Activated CD8-positive, alpha-beta T cell treated with anti-CD3 and anti-CD28 coated beads, Interleukin-2, amount 10 ng/mL, durations not matched to agents 7 days and 5 days (primary cell): ENCODE measurements at places on chromosomes 5 and 9. TPM values are rescaled to one million over a fixed set of nuclear protein-coding genes. Genes with fewer than 3 reads are reported as not detected.

The DPYSL3 gene
- not detected for total RNA-seq

DNA sequence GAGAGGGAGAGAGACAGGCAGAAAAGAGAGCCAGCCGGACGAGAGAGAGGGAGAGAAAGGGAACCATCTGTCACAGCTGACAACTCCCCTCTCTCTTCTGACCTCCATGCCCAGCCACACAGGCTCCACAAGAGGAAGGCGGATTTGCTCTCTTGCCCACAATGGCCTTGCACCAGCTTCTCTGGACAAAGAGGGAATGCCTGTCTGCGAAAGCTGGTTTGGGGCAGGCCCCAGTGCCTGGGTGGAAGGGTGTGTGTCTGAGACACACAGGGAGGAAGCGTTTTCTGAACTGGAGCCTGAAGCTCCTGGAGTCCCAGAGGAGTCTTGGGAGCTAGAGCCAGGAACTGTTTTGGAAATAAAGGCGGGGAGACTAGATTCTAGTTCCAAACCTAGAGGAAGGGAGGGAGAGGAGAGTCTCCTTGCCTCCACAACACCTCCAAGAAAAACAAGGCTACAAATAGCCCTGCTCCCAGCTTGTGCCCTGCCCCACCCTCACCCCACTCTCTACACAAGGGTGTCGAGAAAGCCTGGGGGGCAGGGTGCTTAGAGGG, 12.5 kb downstream of the C1QTNF2 start:
- H3K27me3 ChIP-seq = peaks cover 10% of the 10 kb centered on the region
- no peak overlapping the region for H3K27ac ChIP-seq
- DNase-seq = no peak
- H3K4me3 ChIP-seq = no peak overlapping the region

DNA sequence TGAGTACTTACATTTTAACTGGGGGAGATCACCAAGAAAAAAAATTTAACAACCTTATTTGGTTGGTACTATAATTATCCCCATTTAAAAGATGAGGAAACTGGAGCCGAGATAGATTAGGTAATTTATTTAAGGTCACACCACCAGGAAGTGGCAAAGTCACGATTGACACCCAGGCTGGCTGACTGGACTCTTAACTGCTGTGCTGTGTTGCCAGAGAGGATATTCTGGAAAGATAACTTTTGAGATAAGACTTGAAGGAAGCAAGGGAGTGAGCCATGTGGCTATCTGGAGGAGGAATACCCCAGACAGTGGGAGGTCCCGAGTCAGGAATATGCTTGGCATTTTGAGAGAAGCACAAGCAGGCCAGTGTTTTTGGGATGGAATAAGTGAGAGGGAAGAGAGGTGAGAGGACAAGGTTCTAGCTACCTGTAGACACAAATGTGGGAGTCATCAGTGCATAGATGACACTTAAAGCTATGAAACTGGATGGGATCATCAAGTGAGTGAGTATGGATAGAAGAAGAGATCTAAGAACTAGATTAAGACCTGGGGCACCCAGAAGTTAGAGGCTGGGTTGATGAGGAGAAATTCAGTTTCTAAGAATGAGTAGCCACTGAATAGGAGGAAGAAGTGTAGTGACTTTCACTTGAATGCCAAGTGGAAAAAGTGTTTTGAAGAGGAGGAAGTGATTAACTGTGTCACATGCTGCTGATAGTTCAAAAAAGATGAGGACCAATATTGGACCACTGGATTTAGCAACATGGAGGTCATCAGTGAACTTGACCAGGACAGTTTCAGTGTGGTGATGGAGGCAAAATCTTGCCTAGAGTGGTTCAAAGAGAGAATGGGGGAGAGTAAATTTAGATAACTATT, 25.6 kb downstream of the PDE8B start:
- H3K27ac ChIP-seq = no peak overlapping the region
- H3K27me3 ChIP-seq = peaks cover 22% of the 10 kb centered on the region
- no peaks in the 10 kb centered on the region for H3K4me1 ChIP-seq
- no peak overlapping the region for H3K4me3 ChIP-seq
- no peak for DNase-seq

GRCh38 chr9:109795613-109796012, 15.6 kb downstream of the PALM2AKAP2 start:
- no peaks in the 10 kb centered on the region for H3K4me1 ChIP-seq
- no peaks in the 10 kb centered on the region for H3K36me3 ChIP-seq
- no peak overlapping the region for H3K4me3 ChIP-seq
- no peak overlapping the region for H3K27ac ChIP-seq
- peaks cover 2% of the 10 kb centered on the region for H3K27me3 ChIP-seq
- no peak for DNase-seq

The NPDC1 gene
- 20.1 TPM for total RNA-seq

DNA sequence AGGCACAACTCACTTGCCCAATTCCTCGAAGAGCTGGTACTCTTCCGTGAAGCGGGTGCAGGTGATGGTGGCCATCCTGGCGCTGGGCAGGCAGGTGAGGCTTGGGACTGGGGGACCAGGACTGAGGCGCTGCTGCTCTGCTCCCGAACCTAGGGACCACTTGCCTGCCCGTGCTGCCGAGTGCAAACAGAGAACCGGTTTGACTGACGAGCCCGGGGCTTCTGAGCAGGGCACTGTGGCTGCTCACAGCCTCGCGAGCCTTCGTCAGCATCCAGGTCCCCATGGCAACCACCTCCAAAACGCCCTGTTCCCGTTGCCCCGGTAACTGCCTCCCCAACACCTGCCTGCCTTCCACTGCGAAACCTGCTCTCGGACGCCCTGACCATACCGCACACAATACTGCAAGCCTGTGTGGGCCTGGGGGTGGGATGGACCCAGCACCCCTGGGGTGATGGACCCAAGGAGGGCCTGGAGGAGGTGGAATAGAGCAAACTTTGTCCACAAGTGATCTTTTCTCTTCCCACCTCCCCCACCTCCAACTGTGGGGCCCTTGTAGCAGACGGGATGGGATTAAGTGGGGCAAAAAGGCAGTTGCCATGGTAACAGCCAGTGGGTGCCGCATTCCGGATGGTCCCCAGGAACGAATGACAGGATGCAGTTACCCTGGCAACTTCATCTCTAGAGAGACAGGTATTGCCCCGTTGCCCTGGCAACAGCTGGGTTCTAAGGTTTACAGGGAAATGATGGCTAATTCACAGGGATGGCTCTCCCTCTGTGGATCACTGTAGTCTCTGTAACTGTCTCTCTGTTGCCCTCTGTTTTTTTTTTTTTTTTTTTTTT, at the start of gene CAMK2A:
Gene CAMK2A (minus strand): TSS at position 223 of the 840 bp plus-strand sequence. CDS start 148 bp downstream, at position 75.
- H3K4me1 ChIP-seq = no peaks in the 10 kb centered on the region
- H3K36me3 ChIP-seq = no peaks in the 10 kb centered on the region
- peaks cover 10% of the 10 kb centered on the region for H3K27me3 ChIP-seq
- no peak within 1 kb of the TSS for H3K4me3 ChIP-seq
- no peak within 1 kb of the TSS for H3K27ac ChIP-seq
- DNase-seq = no peak

- no peaks in the 10 kb centered on the region for H3K27me3 ChIP-seq
- H3K4me3 ChIP-seq = no peak overlapping the region
- no peaks in the 10 kb centered on the region for H3K4me1 ChIP-seq
- no peaks in the 10 kb centered on the region for H3K36me3 ChIP-seq
- H3K27ac ChIP-seq = no peak overlapping the region
These were observed 503.6 kb upstream of the PAPPA start for GRCh38 chr9:115649991-115650472.
